Cardiac ventricle fibroblast (primary cell): ENCODE measurements at places on chromosomes 4 and X. TPM values are rescaled to one million over a fixed set of nuclear protein-coding genes. Genes with fewer than 3 reads are reported as not detected.

SAGE1 gene
- total RNA-seq: not detected in 2 replicates

BMP3 gene
- not detected in 2 replicates for total RNA-seq

NEUROG2 gene
- total RNA-seq: not detected in 2 replicates

SPANXN4 gene
- total RNA-seq: not detected in 2 replicates

SYN1 gene
- 1.3 and 1.7 TPM in 2 replicates for total RNA-seq

ENAM gene
- not detected in 2 replicates for total RNA-seq

ANK2 gene
- 100 and 113 TPM in 2 replicates for total RNA-seq

VCX2 gene
- not detected in 2 replicates for total RNA-seq

PALLD gene
- 16.0 and 24.9 TPM in 2 replicates for total RNA-seq

BRS3 gene
- not detected in 2 replicates for total RNA-seq

HTN1 gene
- not detected in 2 replicates for total RNA-seq

KCNE5 gene
- 0.31 TPM in 1 of 2 replicates, not detected in the other for total RNA-seq

CSAG3 gene
- total RNA-seq: not detected in 2 replicates

NXF2B gene
- not detected in 2 replicates for total RNA-seq

RGS12 gene
- total RNA-seq: 8.5 and 12.0 TPM in 2 replicates

SMS gene
- 32.6 and 39.1 TPM in 2 replicates for total RNA-seq

RHOXF2 gene
- not detected in 2 replicates for total RNA-seq

MAP3K15 gene
- total RNA-seq: not detected in 2 replicates

PCDH10 gene
- 0.05 and 0.50 TPM in 2 replicates for total RNA-seq

MSX1 gene
- total RNA-seq: 2.1 and 2.8 TPM in 2 replicates

USO1 gene
- 70.0 and 74.5 TPM in 2 replicates for total RNA-seq

FAM149A gene
- 8.2 and 9.7 TPM in 2 replicates for total RNA-seq

MAGEA1 gene
- not detected in 2 replicates for total RNA-seq

SRPX2 gene
- 160 and 169 TPM in 2 replicates for total RNA-seq

MAGEE1 gene
- total RNA-seq: 2.1 and 3.2 TPM in 2 replicates

PDGFC gene
- total RNA-seq: 7.5 and 12.6 TPM in 2 replicates
